GF-D8 (cell line): ENCODE measurements at places on chromosomes 4 and X.

GRCh38 chrX:82912382-82912781 is 595.7 kb upstream of the POU3F4 start:
- no peak for DNase-seq

DNA sequence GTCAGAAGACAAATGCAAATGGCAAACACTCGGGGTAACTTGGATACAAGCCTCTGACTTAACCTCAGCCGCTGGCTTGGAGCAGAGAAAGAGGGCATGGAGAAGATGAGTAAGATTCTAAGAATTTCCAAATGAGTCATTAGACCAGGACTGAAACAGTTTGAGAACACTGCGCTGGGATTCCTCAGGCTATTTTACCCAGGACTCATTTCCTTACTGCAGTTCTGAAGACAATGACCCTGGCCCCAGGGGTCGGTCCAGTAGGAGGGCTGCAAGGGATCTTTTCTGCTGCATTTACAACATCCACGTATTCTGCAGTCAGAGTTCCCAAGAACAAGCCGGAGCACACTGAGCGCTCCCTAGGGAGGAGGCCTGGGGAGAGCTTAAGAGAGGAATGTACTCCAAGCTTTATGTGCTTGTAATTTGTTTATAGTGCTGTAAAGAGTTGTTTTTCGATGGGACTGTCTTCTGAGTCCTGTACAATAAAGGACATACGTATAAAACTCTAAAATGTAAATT is 27.3 kb upstream of the SORBS2 start:
- DNase-seq = no peak

DNA sequence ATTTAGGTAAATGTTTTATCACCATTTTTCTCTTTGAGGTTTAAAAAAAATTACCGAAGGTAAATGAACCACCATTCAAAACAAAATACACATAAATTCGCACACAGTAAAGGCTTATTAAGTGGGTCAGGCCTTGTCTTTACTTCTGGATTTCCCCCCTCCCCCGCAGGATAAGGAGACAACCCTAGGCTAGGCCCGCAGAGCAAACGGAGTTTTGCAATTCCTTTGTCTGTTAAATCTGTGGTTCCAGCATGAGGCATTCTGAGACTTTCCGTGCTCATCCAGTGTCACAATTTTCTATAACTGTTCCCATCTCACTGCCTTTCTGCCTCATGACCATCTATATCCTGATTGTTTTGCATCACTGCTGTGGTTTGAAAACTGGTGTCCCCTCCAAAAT is 307.4 kb downstream of the DCHS2 start:
- DNase-seq = no peak

DNA sequence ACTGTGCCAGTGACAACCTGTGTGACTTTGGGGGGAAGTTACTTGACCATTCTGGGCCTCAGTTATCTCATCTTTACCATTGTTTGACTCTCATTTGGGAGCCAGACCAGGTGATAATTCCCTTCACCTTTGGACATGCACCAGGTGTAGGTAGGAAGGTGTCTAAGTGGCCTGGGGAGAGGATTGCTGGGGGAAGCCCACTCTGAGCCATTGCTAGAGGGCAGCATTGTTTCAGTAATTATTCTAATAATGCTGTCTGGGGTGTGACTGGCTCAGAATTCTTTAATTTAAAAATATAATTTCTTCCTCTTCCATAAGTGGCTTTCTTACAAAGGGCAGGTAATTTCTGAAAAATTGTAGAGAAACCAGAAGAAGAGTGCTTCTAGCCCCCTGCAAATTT is 104.3 kb downstream of the RTL9 start:
- DNase-seq = no peak

- no peak for DNase-seq
These were observed 83.5 kb upstream of the RAPGEF2 start for GRCh38 chr4:159019356-159019755.

GRCh38 chr4:138935-139334 is 14.6 kb downstream of the ZNF718 start:
- no peak for DNase-seq

GRCh38 chr4:57945298-57945697 is 835.1 kb upstream of the IGFBP7 start:
- no peak for DNase-seq

GRCh38 chr4:26787461-26788340 is 72.9 kb upstream of the STIM2 start:
- DNase-seq = peak; percentile 58

DNA sequence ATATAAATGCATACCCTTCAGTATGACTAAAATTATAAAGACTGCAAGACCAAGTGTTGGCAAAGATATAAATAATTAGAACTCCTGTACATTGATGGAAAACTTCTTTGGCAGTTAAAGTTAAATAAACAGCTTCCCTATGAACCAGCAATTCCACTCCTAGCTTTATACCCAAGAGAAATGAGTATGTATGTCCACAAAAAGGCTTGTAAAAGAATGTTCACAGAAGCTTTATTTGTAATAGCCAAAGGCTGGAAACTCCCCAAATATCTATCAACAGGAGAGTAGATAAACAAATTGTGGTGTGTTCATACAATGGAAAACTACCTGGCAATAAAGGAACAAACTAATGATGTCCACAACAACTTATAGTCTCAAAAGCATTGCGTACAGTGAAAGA is 184.8 kb downstream of the AMELX start:
- DNase-seq = no peak

DNA sequence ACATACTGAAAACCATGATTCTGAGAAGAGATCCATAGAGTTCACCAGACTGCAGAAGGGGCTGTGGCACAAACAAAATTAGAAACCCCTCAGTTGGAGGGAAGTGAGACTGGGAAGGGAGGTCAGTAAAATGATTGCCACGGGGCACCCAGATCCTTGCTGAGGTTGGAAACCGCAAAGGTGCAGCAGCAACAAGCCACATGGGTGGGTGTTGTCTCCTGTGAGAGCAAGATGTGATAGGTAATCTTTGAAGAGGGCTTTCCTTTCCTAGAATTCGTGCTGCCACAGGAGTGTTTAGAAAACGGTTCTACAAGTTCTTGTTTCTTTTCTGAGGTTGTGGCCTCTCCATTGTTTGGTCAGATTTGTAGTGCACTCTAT is 85.5 kb downstream of the NFKB1 start:
- no peak for DNase-seq

DNA sequence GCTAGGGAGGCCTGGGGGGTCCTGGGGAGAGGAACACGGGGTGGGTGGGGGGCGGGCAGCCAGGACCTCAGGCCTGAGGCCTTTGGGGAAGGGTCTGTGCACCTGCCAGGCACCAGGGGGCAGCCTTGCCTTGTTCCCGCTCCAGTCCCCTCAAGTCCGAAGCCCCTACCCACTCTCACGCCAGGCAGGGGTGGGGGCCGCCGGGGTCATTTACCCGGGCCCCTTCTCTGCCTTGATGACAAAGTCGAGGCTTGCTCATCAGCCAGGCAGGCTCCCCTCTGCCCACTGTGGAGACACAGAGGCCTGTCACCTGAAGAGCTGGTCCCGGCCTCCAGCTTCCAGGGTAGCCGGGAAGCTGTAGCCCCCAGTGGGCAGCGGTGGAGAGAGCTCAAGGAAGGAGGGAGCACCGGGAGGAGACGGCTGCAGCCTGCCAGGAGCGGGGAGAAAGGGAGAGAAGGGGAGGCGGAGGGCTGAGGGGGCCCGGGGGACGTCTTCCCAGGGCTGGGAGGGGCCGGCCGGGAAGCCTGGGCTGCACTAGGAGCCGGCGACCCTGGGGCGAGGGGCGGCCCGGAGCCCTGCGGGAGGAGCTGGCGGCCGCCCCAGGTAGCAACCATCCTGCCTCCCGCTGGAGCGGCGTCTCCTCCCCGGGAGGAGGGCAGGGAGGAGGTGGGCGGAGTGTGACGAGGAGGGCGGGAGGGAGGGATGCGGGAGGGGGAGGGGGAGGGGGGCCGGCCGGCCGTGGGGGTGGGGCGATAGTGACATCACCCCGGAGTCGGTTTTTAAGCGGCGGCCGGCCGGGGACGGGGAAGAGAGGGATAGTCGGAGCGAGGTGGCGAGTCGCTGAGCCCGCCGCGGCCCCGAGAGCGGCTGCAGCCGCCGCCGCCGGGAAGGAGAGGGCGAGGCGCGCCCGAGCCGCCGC is at the start of gene SLC6A8:
TSS of gene SLC6A8 (plus strand) at position 806 of the 919 bp plus-strand sequence. CDS start 649 bp downstream, outside the sequence.
- DNase-seq = no peak
